ENCODE measurements at places on chromosomes 6 and 20.

DNA sequence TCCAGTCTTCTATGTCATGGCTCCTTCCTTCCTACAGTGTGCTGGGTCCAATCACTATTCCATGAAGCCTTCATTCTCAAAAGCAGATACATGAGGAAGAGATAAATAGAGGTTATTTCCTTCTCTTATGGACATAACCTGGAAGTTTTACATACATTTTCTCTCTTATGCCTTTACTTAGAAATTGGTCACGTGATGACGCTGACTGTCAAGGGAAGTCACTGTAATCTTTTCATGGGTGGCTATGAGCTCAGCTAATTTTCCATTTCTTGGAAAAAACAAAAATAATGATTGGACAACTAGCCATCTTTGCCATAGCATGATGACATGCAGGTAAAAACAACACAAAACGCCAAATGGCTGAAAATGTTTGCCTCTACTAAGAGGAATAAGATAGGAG lies 151.6 kb upstream of the PRSS16 start:
- no peak for DNase-seq

DNA sequence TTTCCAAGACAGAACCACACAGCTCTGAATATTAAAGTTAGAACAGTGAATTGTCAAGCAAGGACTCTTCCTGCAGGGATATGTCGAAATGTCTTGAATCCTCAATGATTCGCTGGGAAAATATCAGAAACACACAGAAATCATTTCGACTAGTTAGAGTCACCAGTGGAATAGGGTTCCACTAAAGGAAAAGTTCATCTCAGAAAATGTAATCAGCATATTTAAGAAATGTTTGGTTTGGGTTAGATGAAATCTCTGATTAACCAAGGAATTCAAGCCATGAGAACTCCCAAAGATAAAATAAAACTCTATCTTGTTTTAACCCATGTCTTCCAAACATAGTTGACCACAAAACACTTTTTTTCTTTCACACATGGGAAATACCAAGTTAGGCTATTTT lies 621.0 kb upstream of the NRSN1 start:
- DNase-seq, result no peak

DNA sequence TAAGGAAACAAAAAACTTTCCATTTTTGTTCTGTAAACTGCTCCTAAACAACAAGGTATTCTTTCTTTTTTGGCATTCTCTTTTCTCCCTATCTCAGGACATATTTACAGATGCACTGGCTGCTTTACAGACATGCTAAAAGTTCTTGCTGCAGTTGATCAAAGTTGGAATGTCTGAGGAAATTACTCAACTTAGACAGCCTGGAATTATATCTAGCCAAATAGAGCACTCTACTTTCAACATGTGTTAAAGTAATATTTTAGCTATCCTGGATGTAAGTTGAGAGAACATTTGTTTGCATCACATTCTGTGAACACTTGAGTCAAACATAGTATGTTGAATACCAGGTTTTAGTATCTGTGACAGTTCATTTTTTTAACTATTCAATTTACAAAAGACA lies 24.8 kb downstream of the TASP1 start:
- no peak for DNase-seq

DNA sequence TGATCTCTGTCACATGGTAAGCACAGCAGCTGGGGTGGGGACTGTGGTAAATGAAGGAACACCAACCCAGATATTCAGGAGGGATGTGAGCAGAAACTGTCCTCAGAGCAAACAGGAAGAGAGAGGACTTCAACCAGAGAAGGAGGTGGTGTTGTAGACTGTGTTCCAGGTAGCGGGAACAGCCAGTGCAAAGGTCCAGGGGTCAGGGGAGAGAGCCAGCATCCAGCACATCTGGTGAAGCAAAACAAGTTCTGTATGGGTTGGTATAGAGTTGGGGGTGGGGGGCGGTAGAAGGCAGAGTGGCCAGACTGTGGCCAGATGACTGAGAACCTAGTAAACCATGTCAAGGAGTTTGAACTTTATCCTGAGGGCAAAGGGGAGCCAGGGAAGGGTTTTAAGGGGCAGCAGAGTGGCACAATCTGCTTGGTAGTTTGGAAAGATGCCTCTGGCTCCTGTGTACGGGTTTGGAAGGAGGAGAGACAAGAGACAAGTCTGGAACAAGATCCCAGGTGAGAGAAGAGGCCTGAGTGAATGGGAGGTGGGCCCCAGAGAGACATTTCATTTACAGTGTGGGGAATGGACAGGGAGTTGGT lies 27.8 kb upstream of the TTPAL start:
- DNase-seq, result no peak

- no peak for DNase-seq
Measured at GRCh38 chr6:157558487-157559200, 177.7 kb downstream of the ZDHHC14 start.

Measured in cortex of kidney (tissue), 1 donor.